ENCODE measurements at places on chromosomes 2 and 18.
A peak's percentile ranks its signal among the peaks of the same experiment; 100 is the strongest.

- no peak for DNase-seq
These were observed 229.3 kb upstream of the AGAP1 start for GRCh38 chr2:235264512-235264911.

DNA sequence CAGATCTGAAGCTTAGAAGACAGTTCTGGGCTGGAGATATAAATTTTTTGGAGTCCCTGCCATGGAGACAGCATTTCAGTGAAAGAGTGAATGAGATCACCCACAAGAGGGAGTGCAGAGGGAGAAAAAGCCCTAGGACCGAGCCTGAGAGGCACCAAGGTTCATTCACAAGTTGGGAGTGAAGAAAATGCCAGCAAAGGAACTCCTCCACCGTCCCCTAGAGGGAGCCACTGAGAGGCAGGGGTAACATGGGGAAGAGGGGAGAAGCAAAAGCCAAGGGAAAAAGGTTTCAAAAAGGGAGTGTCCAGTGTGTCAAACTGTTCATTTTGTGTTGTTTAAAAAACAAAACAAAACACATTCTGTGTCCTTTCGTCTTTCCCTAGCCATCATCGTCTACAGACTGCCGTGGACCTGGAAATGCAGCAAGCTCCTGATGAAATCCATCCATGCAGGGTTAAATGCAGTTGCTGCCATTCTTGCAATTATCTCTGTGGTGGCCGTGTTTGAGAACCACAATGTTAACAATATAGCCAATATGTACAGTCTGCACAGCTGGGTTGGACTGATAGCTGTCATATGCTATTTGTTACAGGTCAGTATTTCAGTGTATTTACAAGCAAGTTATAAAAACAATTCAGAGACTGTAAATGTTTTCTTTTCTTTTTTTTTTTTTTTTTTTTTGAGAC, 19.1 kb downstream of the CYBRD1 start:
- DNase-seq: no peak

GRCh38 chr18:32049393-32050171, 31.0 kb downstream of the RNF125 start:
- DNase-seq: peak; percentile 22

- DNase-seq: no peak
These were observed 9.1 kb upstream of the FAM124B start for GRCh38 chr2:224410946-224411561.

DNA sequence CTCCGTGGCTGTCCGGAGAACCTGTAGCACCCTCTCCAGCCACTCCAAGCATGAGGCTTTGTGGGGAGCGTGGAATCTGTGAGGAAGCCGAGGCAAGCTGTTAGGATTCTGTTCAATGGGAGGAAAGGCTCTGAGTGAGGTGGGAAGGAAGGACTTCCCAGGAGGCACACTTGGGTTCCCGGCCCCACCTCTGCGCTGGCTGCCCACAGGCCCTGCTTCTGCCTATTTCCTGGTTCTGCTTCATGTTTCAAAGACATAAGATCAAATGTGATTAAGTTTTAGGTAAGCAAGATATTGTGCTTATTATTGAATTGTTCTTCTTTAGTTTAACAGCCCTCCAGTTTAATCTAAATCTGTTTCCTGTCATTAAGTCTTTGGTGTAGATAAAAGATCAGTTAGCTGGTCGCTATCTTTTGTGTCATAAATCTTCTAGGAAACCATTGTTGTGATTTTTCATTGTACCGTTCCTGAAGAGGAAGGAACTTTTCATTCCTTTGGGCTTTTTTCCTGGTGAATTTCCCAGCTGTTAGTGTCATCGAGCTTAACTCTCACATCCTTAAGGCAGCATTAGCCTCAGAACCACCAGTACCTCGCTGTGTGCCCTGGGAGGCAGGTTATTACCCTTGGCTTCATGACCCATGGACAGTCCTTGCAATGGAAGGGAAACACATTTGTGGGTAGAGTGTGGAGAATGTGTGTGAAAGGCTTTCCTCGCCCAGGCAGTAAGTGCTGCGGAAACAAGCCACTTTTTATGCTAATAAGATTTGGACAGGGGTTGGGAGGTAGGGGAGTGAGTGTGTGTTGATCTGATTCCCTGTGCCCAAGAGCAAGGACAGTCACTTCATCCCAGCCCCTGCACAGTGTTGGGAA, 61.9 kb upstream of the ALPP start:
- no peak for DNase-seq

DNA sequence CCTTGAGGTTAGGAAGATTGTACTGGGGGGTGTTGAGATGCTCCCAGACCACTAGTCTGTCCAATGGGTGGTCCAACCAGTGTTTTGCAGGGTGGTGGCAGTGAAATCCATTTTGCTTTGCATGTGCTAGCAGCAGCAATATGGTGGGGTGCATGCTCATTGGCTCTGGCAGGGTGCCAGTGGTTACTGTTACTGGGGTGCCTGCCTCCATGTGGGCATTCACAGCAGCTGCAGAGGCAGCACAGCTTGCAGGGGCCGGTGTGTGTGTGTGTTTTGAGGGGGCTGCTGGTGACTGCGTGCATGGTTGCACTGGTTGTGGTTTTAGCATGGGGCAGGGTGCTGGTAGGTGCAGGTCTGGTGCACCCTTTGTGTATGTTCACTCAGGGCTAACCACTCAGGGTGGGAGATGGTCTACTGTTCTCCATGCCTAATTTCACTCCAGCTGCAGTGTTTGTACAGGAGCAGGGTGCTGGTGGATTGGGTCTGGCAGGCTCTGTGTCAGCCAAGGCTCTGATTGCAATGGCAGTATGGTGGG, 265.4 kb downstream of the NUP35 start:
- no peak for DNase-seq

DNA sequence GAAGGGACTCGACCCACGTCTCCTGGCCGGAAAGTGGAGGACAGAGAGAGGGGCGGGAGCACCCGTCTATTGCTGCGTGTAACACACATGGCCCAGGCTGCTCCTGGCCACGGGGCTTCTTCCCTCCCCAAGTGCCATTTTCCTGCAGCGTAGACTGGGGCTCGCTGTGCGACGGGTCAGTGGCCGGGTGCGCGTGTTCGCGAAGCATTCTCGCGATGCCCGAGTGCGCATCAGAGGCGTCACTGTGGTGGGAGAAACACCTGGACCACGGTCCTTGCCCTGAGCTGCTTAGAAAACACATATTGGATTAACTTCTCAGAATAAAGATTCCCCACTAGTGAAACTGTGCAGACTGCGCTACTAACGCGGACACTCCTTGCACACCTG, 200.8 kb downstream of the EIPR1 start:
- DNase-seq: no peak

Data from stimulated activated CD4-positive, alpha-beta T cell treated with anti-CD3 and anti-CD28 coated beads, Interleukin-4, amount 100 ng/mL, for 1 hour (primary cell).